ENCODE measurements at places on chromosomes 3 and 15.
A peak's percentile ranks its signal among the peaks of the same experiment; 100 is the strongest.

- DNase-seq, result no peak
These were observed 13.6 kb downstream of the PDZRN3 start for GRCh38 chr3:73611176-73611575.

GRCh38 chr3:120495809-120496208 lies 45.0 kb upstream of the FSTL1 start:
- DNase-seq, result no peak

- DNase-seq, result peak; percentile 45
These were observed 14.3 kb downstream of the SMC4 start for GRCh38 chr3:160413613-160414248.

DNA sequence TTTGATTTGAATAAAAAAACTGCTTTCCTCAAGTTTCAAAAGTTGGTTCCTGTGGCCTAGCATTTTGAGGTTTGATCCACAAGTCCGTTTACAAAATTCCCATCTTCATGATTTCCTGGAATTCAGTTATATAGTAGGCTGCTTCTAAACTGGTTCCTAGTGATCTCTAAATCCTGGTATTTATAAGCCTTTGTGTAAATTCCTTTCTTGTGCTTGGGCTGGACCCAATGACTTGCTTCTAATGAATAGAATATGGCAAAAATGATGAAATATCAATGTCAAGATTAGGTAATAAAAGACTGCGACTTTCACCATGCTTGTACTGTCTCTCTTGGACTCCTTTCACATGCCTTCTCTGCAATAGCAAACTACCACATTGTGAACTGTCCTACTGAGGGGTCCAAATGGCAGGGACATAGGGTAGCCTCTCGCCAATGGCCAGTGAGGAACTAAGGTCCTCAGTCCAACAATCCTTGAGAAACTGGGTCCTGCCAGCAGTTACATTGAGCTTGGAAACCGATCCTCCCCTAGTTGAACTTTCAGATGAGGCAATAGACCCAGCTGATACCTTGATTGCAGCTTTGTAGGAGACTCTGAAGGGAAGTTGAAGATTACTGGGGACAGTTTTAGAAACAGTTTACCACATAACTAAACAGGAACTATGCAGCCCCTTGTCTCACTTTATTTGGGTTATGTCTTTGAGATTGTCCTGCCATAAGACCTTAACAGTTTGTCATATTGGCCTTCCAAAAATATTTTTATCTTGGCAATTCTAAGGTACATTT lies 303.9 kb upstream of the TBC1D5 start:
- no peak for DNase-seq

- DNase-seq, result no peak
These were observed 31.3 kb downstream of the SUSD5 start for GRCh38 chr3:33187368-33187634.

- no peak for DNase-seq
These were observed 42.8 kb downstream of the SSR3 start for GRCh38 chr3:156511987-156512677.

GRCh38 chr3:85170646-85171045 lies 211.9 kb downstream of the CADM2 start:
- no peak for DNase-seq

GRCh38 chr3:160665784-160666526 lies 11.0 kb upstream of the ARL14 start:
- DNase-seq, result no peak

DNA sequence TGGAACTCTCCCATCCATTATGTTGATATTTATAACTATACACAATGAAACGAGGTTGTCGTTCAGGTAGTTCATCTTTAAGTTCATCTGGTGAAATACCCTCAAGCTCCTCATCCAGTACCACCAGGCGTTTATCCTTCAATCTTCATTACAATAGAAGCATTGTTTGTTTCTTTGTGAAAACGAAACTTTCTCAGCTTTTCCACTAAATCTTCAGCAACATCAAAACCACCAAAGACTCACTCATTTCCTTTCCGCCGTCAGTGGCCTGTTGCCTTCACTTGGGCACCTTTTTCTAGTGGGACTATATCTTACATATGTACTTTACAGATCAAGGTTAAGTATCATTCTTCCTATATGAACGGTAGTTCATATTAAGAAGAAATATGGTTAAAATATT lies 44.1 kb upstream of the TFG start:
- no peak for DNase-seq

GRCh38 chr3:150582620-150583019 lies 20.5 kb upstream of the SELENOT start:
- no peak for DNase-seq

DNA sequence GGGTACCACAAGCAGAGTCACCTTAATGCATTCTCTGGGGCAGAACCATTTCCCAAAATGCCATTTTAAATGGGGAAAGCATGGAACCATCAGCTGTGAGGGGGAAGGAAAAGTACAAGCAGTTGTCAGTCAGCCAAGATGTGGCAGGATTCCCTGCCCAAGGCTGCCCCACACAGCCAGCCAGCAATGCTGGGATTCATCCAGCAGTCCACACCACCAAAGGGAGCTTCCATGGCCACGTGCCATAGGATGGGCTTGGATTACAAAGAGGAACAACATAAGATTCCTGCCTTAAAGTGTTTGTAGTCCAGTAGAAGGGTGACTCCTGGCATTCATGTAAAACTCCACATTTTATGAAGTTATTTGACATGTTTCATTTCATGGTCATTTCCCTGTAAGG lies 233.3 kb downstream of the SHOX2 start:
- DNase-seq, result no peak

DNA sequence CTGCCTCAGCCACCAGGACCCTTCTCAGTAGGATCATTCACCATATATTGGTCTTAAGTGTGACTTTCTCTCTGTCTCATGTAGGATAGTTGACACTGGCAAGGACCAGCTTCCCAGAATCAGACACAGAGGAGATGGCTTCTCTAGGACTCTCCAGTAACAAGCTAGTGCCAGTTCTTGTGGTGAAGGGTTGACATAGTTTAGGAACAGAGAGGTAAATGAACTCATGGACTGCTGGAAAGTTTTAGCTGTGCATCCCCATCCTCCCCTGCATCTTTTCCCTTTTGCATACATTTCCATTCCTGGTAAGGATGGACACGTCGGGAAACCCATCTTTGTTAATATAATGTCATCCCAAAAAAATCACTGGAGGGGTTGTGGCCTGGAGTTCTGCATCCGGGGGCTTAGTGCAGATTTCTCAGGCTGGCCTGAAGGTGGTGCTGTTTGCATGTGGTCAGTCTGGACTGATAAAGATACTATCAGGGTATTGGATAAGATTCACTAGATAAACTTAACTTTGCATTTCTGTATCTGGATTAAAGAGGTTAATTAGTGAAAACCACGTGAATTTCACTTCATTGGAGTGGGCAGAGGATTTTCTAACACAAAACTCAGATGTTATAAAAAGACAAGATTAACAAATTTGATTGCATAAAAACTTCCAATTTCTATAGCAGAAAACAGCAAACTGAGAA lies 110.8 kb downstream of the TBC1D2B start:
- peak; percentile 37 for DNase-seq

DNA sequence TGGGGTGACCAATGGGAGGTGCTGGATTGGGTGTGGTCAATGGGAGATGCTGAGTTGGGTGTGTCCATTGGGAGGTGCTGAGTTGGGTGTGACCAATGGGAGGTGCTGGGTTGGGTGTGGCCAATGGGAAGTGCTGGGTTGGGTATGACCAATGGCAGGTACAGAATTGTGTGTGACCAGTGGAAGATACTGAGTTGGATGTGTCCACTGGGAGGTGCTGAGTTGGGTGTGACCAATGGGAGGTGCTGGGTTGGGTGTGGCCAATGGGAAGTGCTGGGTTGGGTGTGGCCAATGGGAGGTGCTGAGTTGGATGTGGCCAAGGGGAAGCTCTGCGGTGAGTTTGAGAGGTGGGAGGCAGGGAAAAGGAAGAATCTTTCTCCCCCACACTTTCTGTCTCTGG lies 250.0 kb upstream of the PROK2 start:
- DNase-seq, result no peak

DNA sequence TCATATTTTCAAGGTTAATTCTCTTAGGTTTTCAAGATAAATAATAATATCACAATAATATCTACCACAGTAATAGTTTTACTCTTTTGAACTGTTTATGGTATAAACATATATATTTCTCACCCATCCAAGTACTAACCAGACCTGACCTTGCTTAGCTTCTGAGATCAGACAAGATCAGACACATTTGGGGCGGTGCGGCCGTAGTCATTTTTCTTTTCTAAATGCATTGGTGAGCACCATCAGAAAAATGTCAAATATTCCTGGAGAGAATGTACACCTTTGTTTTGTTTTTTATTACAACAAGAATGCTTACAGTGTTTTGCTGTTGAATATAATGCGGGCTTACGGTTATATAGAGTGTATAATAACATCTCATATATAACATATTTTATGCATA lies 267.8 kb downstream of the ADAMTS17 start:
- DNase-seq, result no peak

GRCh38 chr3:178618197-178618596 lies 82.0 kb downstream of the KCNMB2 start:
- no peak for DNase-seq

DNA sequence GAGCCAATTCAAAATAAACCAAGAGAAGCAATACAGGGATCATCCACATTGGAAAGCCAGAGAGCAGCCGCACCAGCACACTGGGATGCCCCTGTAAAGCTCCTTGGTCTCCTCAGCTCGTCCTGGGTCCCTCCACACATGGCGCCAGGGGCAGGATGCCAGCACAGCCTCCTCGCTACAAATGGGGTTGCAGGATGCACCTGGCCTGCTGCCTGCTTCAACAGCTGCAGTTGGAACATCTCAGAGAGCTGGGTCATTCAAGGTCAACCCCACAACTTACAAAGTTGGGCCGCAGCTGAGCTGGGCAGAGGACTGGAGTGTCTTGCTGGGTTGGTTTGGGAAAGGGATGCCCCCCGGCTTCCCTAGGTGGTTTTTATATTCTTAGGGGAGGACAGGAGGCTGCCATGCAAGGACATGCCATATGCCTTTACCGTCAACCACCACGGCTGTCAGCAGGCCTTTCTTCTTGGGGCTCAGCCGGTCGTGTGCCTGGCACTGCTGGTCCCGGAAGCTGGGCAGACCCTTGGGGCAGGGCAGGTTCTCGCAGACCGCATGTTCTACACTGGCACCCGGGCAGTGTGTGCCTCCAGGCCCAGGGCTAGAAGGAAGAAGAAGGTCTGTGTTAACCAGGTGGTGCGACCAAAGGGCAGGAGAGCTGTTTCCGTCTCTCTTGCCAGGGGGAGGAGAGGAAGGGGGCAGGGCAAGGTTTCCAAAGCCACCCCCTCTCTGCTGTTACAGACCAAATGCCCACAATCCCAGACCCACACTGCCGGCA lies 225.2 kb downstream of the ADAMTS17 start:
- no peak for DNase-seq

DNA sequence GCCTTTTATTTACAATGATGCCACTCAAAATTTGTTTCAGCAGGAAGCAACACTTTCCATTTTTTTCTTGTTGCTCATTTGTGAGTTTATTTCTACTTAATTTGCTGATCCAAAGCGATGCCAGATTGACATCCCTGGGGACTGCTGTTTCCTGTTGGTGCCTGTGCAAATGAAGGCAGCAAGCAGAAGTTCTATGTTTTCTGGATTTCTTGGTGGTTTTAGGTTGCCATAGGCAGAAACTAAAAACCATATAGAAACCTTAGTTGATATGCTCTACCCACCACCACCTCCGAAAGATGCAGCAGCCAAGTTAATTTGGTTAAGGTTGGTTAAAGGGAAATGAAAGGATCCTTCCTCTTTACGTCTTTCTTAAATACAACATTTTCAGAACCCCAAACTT lies 356.2 kb downstream of the RBMS3 start:
- no peak for DNase-seq

GRCh38 chr15:57160823-57161560 lies 215.3 kb upstream of the CGNL1 start:
- DNase-seq, result no peak

GRCh38 chr3:130792246-130792645 lies 45.6 kb upstream of the PIK3R4 start:
- DNase-seq, result no peak

DNA sequence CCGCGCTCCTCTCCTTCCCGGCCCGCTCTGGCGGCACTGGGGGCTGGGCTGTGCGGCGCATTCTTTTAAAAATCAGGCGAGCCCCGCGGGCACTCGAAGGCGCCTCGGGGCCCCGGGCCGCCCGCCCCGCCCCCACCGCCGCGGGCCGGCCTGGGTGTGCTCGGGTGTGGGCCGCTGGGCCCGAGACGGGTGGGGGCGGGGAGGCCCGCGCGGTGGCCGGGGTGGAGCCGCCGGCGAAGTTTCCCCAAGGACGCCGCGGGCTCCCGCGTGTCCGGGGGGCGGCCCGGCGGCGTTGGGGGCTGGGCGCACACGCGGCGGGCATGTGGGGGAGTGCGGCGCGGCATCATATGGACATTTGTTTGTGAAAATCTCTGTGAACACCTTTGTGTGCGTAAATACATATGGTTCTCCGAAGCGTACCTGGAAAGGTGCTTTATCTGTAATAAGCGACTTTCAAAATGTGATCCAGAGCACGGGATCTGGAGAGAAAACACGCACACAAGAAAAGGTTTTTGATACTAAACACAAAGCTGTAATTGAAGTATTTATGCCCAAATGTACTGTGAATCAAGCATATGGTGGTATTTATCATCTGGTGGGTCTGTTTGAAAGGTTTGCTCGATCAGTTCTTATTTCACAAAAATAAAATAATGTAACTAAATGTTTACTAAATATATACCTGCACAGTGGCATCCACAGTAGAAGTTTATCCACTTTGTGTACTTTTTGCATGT lies 612 bp upstream of the TBL1XR1 start:
- no peak for DNase-seq

DNA sequence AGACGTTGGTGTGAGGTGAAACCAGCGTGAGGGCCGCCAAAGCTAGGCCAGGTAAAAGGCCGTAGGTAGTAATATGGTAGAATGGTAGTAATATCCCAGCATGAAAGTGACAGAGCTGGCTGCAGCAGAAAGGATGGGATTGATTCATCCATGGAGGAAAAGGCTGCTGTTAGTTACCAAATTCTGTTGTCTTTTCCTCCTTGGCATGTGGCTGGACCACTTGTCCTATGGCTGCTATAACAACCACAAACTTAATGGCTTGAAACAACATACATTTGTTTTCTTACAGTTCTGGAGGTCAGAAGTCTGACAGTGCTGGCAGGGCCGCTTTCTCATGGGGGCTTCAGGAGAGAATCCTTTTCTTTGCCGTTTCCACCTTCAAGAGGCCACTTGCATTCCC lies 47.8 kb upstream of the CHST2 start:
- DNase-seq, result no peak

GRCh38 chr3:117045143-117045542 lies 335.6 kb downstream of the TUSC7 start:
- DNase-seq, result no peak

DNA sequence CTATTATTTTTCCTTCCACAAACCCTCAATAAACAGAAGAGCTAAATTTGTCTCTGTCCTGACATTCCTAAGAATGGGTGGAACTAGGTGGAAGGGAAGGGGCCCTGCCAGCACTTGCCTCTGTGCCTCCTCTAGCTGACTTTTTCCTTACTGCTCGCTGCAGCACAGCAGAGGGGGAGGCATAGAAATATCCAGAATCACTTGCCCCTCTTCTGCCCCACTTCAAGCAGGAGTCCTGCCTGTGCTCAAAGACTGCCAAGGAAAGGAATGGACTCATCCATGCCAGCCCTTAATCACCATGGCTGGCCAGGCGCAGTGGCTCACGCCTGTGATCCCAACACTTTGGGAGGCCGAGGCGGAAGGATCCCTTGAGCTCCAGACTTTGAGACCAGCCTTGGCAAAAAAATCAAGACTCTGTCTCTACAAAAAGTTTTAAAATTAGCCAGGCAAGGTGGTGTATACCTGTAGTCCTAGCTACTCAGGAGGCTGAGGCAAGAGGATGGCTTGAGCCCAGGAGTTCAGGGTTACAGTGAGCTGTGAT lies 51.8 kb downstream of the ADCY5 start:
- no peak for DNase-seq
